ENCODE measurements at places on chromosomes 7 and 10.

GRCh38 chr10:107611115-107611514 is 446.6 kb upstream of the SORCS1 start:
- DNase-seq, result no peak

GRCh38 chr10:9824631-9825071 is 1193.0 kb upstream of the CELF2 start:
- DNase-seq, result no peak

DNA sequence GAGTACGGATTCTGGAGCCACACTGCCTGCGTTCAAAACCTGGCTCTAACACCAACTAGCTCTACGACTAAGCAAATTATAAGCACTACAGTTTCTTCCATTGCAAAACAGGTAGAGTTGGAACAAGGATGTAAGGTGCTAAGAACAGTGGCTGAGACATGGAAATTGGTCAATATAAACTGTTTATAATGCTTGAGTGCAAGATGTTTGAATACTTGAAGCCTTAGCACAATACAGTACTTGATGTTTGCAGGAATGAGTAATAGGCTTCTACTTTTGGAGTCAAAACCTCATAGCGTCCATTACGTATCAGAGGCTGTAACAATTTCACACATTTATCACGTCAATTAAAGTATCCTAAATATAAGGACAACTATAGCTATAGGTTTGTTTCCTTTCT is 6.9 kb downstream of the NT5C2 start:
- DNase-seq, result no peak

- no peak for DNase-seq
Observed at GRCh38 chr10:59335497-59335896, 26.9 kb downstream of the FAM13C start.

DNA sequence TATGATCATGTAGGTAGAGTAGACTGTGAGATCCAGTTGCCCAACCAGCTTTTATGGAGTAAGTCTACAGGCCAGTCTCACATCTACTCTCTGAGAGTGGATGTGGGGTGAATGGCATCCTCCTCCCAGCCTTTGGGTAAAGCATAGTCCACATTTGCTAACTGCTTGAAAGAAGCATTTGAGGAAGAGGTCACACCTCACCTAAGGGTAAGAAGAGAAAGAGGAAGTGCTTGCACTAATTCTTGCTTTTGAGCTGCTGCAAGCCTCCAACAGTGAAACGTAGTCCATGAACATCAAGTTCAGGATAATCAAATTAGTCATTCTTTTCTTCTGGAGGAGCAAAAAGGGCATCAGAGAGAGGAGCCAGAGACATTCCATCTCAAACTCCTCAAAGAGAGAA is 93.9 kb upstream of the AGR3 start:
- DNase-seq, result no peak

- DNase-seq, result no peak
Observed at GRCh38 chr7:54664235-54665228, 94.5 kb downstream of the SEC61G start.

DNA sequence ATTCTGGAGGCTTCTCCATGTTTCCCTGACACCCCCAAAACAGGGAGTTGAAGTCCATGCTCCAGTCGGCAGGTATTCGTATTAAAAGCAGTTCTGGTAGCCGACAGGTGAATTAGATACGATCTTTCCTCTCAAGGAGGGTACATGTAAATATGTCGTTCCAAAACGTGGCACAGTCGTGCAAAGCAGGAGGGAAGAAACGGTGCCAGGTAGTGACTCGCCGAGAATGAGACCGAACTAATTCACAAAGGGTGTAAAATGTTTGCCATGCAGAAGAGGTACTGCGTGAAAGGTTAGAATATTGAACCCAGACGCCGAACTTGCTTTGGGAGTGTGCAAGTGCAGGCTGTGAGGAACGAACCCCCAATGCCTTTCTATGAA is 483 bp downstream of the EDRF1 start:
- no peak for DNase-seq

GRCh38 chr7:39088730-39089593 is 111.3 kb downstream of the POU6F2 start:
- DNase-seq, result no peak

DNA sequence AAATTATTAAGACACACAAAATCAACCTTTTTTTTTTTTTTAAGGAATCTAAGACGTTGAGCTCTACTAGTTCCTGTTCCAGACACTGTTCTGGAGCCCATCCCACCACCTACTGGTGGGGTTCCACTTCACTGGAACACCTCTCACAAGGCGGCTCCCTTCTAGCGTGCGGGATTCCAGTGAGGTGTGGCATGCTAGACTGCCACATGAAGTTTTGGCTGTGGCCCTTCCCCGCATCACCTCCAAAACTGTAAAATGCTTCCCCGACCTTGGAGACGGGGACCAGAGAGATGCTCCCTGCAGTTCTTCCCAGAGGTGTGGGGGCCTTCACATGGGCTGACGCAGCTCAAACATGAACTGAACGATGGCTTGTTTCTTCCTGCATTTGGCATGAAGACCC is 12.6 kb downstream of the FAM53B start:
- DNase-seq, result no peak

- DNase-seq, result no peak
Observed at GRCh38 chr7:94444813-94445212, 50.1 kb downstream of the COL1A2 start.

DNA sequence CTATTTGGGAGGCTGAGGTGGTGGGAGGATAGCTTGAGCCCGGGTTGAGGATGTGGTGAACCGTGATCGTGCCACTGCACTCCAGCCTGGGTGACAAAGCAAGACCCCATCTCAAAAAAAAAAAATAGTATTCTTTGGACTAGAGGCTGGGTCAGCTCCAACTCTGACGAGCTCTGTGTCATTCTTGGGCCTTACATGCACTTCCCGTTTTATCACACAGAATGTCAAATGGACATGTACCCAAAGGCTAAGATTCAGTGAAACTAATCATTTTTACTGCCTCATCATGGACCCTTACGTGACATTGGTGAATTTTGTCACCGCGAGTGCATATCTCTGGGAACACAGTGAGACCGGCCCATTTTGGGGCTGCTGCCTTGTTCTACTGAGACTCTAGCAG is 27.3 kb downstream of the PALD1 start:
- no peak for DNase-seq

DNA sequence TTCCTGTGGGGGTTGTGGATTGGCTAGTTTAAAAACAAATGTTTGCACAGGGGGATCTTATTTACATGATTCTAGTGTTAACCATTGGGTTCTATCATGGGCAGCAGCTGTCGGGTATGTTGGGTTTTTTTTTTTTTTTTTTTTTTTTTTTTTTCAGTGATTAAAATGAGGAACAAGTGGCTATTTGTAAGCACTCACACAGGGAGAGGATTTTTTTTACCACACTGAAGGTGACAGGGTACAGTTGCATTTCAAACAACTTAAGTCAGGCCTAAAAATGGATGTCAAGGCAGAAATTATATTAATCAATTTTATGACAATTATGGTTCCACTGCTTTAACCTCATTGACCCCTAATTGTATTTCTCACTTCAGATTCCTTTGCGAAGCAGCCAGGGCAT is 92.8 kb downstream of the CD36 start:
- no peak for DNase-seq

DNA sequence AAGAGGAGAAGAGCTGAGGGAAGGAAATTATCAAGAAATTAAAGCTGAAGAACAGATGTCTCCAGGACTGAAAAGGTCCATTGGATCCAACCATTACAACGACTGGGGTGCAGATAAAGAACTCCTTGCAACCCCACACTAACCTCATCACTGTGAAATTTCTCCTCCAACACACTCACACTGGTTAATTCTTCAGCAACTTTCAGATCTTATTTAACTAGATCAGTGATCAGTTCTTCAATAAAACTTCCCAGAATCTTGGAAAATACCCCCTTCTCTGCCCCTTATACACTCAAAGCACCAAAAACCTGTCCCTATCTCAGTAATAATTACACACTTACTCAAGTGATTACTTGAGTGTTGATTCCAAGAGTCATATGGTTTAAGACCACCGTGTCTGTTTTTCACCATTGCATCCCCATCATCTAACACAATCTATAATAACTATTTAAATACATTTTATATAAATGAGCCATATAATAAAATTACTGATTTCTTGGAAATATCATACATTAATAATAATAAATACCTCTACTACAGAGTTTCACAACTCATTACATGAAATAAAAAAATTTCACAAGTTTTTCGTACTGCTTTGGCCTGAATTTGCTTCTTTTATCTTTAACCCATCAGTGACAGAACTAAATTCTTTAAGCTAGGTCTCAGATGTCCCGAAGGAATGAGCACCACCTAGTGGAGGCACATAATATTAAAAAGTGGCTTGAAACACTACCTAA is 123.7 kb downstream of the MPP7 start:
- DNase-seq, result no peak

DNA sequence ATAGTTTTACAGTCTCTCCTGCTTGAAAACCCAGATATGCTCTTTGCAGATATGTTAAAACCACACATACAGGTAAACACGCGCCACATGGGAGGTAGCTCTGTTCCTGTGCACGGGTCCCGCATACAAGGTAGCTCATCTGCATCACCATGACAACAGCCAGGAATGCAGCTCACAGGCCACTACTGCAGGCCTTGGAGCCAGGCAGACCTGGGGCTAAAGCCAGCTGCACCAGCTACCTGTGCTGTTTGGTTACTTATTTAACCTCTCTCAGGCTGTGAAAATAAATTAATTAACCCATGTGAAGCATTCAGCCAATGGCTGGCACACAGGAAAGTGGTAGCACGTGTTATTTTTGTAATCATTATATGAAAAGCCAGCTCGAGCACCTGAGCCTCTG is 428.3 kb downstream of the TNS3 start:
- DNase-seq, result no peak

DNA sequence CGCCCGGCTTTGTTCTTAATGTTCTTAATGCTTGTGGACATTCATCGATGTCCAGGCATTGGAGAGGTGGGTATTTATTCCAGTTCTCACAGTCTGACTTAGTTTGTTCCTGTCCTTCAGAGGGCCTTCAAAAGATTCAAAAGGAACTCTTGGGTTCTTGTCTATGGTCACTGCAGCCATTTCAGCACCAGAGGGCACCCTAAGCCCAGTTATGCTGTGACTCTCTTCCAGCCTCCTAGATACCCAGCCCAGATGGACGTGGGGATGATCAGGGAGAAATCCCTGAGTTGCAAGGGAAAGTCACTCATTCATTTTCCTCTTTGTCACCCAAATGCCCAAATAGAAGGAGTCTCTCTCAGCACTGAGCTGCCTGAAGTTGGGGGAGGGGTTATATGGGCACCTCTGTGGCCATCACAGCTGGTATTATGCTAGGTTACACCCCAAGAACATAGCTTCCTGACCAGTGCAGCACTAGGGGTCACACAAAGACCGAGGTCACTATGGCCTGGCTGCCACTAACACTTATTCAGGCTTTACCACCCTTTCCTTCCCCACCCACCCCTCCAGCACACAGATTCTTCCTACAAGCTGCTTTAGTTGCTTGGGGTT is 26.5 kb upstream of the CCDC126 start:
- DNase-seq, result peak; percentile 13

- DNase-seq, result no peak
Observed at GRCh38 chr10:7493996-7494395, 83.2 kb upstream of the SFMBT2 start.

- DNase-seq, result no peak
Observed at GRCh38 chr10:110007161-110007700, 553 bp upstream of the ADD3 start.

DNA sequence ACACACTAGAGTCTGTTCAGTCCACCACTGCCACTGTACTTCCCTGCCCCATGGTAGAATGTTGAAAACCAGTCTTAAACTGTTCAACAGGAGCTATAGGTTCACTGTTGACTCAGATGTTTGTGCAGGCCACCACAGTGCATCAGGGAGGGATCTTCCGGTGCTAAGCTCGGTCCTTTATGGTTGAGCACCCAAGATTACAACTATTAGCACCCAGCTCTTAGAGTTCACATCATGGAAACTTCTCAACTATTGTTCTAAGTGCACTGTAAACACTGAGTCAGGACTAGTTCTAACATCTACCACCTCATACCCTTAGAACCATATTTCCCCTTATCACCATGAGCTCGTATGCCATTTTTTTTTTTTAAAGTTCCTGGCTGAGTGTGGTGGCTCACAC is 97.1 kb upstream of the MXI1 start:
- no peak for DNase-seq

DNA sequence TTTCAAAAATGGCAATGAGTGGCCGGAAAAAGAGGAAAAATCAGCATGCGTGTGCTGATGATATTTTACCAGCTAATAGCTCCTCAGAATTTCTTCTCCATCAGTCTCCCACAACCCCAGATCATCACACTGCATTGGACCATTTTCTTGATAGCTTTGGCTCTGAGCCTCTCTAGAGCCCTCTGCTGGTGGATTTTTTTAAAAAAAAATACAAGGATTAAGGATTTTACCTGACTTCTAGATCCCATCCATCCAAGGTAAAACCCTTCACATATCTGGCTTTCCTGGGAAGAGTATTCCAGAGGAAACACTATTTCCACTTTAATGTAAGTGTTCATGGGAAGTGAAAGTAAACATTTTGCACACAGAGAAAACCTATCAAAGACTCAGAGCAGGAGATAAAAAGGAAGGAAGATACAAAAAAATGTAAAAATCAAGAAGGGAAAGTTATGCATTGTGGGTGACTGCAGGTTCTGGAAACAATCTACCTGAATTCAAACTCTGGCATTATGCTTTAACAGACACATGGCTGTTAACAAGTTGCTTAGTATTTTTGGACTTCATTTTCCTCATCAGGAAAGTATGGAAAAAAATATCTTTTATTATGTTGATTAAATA is 380.9 kb downstream of the LRRTM3 start:
- no peak for DNase-seq

DNA sequence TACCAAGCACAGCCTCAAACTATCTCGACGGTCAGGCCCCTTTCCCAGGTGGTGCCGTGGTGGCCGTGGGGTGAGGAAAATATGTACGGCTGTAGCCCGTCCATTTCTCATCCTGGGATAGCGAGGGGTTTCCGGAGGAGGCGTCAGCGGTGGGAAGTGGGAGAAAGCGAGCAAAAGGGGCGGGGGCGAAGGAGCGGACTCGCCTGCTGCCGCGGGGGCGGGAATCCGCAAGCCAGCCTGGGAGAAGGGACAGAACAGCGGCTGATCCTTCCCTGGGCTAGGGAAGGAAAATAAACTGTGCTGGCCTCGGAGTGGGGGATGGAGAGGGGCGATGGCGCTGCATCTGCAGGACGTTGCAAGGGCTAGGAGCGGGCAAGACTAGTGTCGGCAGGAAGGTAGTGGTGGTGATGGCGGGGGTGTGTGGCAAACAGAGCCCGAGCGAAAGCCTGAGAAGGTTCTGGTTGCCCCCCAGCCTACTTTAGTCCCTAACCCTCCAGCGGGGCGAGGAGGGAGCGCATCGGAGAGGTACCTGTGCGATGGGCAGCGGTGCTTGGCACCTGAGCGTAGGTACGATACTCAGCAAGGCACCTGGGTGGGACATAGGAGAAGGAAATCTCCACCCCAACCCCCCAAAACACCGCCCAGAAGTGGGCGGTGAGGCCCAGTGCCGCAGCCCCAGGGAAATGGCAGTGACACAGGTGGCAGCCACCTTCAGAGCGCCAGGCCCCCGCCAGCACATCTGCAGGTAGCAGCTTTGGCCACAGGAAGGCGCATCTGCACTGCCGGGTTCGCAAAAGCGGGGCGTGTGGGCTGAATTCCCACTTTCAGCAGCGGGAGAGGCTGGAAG is 49.9 kb upstream of the STEAP1B start:
- no peak for DNase-seq

GRCh38 chr10:119129721-119130120 is 25.8 kb downstream of the DENND10 start:
- DNase-seq, result no peak

Data from activated T-helper 1 cell treated with anti-CD3 and anti-CD28 coated beads, Interleukin-2, amount 50 U/mL, for 16 hours (primary cell).